ENCODE measurements at places on chromosomes 5 and 9.

DNA sequence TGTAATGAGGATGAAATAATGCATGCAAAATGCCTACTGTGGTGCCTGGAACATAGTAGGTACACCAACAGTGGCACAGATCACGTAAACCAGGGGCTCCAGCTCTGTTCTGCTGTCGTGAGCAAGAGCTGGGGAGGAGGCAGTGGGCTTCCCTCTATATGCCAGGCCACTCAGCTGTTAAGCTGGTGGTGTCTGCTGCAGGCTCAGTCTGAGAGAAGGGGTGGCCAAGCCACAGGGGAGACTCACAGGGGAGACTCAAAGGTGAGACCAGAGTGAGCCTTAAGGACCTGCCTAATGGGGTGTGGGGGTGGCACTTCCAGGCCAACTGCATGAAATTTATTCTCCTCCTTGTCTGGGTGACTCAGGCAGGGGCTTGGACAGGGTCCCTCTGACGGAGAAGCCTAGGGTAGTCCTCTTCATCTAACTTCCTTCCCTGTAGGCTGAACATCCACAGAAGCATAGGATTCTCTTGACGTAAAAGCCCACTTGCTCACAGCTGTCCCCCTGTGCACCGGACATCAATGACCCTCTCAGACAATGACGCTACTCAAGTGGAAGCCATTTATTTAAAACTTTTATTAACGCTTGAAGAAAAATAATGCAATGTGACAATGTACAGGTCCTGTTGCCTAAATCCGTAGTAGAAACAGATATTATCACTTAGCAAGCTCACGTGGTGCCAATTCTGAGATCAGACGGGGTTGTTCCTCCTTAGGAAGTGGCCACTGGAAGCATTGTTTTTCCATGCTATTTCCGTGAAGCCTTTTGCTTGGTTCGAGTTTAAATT is 13.9 kb downstream of the STC2 start:
- DNase-seq = peak; percentile 31

GRCh38 chr9:111108946-111109345 is 70.7 kb upstream of the LPAR1 start:
- no peak for DNase-seq

DNA sequence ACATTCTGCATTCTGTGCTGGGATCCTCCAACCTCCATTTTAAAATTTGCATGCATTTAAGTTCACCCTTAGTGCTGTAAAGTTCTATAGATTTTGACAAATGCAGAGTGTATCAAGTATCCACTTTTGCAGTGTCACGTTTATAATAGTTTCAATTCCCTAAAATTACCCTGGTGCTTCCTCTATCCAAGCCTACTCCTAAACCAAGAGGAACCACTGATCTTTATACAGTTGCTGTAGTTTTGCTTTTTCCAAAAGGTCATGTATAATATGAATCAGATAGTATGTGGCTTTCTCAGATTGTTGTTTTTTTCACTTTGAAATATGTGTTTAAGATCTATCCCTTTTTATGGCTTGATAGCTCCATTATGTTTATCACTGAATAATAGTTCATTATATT is 468.4 kb upstream of the CDH6 start:
- no peak for DNase-seq

DNA sequence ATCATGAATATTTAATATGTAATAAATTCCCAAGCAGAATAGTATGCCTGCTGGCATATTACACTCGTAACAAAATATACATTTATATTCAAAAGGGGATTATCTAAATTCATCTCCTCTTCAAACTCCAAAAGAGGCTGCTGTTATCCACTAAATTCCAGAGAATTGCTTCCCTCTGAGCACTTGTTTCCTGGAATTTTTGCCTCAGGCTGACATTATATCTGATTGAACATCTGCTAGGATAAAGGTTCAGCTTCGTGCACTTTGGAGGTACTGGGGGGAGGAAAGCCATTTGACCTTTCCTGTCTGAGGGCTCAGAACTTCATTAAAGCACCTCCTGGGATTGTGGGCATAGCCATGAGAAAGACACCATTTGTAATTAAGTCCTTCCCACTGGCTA is 4.3 kb upstream of the HAPLN1 start:
- no peak for DNase-seq

DNA sequence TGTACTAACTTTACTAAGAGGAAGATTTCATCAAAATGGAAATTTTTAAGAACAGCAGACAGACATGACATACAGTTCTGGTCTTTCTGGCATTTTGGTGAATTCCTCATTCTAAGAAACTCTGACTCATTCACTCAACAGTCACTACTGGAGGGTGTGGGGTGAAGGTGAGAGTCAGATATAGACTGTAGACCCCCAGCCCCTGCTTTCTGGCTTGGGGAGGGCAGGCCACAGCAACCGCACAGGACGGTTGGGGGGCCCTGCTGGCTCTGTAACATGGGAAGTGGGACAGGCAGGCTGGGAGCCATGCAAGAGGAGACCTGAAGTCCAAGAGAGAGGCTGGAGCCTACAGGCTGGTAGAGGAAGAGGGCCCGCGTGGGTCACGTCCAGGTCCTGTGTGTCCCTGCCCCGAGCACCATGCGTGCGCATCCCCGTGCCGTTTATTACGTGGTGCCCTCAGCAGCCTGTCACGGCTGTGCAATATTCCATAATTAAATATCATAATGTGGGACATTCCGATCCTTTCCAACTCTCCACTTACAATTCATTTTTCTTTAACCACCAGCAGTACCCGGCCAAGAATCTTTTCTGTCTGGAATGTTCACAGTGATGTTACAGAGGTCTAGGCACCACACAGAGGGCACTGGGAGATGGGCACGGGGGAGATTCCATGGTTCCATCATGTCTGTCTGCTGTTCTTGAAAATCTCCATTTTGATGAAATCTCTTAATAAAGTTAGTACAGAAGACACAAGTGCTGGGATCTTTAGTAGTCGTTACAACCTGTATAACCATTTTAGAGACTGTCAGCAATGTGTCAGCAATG is 75.5 kb downstream of the SEMA4D start:
- no peak for DNase-seq

GRCh38 chr9:4424038-4424437 is 66.2 kb upstream of the SLC1A1 start:
- no peak for DNase-seq

DNA sequence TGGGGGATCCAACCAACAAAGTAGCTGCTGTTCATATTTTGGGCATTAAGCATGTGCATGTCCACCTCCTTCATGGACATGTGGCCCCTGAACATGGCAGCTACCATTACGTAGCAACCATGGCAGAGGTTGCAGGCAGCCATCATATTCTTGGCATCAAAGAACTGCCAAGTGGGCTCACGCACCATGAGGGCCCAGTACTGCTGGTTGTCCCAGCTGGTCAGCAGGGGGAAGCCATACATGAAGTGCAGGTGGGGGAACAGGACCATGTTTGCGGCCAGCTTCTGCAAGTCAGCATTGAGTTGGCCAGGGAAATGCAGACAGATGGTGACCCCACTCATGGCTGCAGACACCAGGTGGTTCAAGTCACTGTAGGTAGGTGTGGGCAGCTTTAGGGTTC is 9.5 kb downstream of the MTAP start:
- no peak for DNase-seq

- no peak for DNase-seq
Measured at GRCh38 chr9:82681809-82682208, 381.1 kb downstream of the RASEF start.

DNA sequence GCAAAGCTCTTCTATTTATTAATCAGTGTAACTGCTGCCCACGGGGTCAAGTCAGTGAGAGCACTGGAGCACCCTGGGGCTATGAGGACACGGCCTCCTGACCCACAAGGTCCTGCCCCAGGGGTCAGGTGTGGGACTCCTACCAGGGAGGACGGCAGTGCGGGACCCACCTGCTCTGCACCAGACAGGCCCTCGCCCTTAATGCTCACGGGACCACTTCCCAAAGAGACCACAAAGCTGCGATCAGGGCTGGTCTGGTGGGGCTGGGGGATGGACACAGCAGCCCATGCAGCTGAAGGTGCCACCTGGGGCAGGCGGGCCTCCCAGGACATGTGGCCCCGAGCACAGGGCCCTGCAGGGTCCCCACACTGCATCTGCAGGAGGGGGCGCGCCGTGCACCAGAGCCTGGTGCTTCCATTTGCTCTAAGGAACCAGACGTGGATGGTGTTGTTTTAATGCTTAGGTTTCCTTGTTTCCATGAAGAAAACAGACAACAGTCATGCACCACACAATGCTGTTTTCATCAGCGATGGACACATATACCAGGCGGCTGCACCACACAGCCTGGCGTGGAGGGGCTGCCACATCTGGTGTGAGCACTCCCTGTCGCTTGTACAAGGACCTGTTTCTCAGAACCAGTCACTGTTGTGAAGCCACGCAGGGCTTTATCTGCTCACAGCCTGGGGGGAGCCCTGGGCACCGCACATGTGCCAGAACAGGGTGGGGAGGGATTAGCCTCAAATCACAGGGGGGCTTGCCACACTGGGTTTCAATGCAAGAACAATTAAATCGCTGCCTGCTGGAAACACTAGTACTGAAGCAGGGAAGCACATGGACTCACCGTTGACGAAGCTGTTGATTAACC is 22.6 kb downstream of the CLPTM1L start:
- DNase-seq = peak; percentile 68

DNA sequence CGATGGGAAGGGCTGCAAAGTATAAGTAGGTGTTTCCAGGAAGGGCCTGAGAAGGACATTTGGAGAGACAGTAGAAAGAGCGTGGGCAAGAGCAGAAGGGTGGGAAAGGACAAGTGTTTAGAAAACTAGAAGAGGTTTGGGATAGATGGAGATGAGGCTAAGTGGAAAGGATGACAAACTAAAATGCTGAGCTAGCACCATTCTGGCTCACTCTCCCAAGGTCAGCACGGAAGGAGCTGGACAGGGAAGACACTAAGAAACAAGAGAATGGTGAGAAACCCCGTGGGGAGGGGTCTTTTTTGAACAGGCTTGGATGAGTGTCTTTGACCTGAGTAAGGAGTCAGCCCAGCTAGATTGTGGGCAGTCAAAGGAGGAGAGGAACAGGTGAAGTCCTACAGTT is 286.0 kb downstream of the CDK5RAP2 start:
- DNase-seq = no peak

DNA sequence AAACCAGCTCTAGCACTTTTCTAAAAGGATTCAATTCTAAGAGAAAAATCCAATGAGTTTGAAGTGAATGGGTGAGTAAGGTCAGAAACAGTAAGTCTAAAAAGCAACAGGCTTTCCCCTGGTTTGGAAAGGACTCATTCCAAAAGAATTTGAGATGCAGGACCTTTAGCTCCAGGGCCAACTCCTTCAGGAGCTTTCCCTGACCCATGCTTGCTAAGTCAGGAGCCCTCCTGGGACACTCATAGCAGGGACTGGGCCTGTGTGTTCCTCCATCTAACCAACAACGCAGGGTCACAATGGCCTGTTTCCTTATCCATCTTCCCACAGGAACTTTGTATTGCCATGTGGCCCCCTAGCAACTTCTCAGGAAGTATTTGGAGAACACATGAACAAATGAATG is 198.8 kb downstream of the FRMD3 start:
- DNase-seq = no peak

GRCh38 chr5:118070041-118070440 is 918.3 kb downstream of the DTWD2 start:
- DNase-seq = no peak

- DNase-seq = peak; percentile 50
Measured at GRCh38 chr9:134925011-134925511, 7.3 kb upstream of the FCN1 start.

DNA sequence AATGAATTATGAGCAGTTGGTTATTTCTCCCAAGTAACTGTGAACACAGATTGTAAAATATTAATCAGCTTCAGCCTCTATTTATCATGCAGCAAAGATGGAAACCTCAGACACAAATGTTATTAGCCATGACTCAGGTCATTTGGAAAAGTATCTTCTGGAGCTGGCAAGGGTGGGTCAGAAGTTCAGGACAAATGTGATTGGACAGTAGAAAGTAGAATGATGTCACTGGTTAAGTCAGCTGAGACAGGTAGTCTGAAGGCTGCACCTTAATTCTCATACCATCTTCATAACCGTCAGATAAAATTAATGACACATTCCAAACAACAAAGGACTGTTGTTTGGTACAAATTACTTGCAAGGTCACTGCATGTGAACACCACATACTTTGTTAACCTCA is 140.2 kb downstream of the EMB start:
- no peak for DNase-seq

GRCh38 chr9:16622541-16622940 is 247.9 kb downstream of the BNC2 start:
- DNase-seq = no peak

GRCh38 chr5:169631360-169631759 is 5.7 kb upstream of the DOCK2 start:
- no peak for DNase-seq

DNA sequence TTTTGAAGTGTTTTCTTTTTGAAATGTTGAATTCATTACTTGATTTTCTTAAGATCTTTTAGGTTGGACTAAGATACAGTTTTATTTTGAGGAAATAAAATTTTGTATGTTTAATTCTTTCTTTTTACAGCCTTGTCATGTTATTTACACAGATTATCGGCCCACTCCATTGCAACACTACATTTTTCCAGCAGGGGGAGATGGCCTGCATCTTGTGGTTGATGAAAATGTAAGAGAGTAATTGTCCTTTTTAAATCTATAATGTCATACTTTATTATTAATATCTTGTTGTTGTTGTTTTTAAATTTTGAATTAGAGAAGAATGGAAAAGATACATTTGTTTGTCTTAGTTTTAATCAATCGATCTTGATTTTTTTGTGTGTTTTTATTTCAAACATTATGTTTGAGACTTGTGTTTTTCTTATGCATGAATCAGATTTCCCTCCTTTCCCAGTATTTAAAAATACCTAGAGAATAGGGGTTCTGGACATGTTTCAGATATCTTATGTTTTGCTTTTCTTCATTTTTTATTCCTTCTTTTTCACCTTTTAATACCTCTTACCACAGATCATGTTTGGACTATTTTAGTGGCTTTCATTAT is 36.7 kb downstream of the MTREX start:
- DNase-seq = no peak

- DNase-seq = no peak
Measured at GRCh38 chr5:147520450-147520849, 10.6 kb upstream of the DPYSL3 start.

DNA sequence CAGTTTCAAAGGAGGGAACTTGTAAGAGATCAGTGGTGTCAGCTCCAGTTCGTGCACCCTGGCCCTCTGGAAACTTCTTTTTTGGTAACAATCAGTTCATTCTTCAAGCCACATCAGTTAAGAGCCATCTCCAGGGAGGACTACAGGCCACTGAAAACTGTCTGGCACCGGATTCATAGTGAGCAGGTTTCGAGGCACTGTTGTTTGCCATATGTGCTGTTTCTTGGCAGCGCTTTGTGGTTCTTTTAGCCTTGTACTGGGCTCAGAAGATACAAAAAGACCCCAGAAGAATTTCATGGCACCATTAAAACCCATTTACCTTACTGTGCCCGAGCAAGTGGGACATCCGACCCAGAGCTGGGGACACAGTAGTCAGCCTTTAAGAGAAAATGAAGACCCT is 68.5 kb downstream of the OTULIN start:
- no peak for DNase-seq

- no peak for DNase-seq
Measured at GRCh38 chr9:99621040-99621439, 200.6 kb upstream of the NR4A3 start.

DNA sequence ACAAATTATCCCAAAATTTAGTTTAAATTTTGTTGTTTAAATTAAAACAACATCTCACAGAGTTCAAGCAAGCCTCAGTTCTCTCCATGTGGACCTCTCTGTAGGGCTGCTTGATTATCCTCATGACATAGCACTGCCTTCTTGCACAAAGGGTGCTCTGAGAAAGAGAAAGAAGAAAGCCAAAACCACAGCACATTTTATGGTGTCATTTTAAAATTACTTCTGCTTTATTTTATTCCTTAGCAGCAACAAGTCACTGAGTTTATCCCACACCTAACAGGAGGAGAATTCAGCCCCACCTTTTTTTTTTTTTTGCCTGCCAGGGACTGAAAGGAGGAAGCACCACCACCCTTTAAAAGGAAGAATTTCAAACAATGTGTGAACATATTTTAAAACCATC is 12.8 kb upstream of the KCNV2 start:
- no peak for DNase-seq
